Osteocyte (in vitro differentiated cells): ENCODE measurements at places on chromosomes 4 and X.

DNA sequence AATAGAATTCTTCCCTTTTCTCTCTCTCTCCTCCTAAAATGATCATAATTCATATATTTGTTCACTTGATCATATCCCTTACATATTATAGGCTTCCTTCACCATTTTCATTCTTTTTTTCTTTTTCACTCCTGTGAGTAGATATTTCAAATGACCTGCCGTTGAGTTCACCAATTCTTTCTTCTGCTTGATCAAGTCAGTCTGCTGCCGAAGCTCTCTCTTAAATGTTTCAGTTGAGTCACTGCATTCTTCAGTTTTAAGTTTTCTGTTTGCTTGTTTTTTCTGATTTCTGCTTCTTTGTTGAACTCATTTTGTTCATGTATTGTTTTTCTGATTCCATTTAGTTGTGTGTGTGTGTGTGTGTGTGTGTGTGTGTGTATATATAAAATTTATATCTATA lies 354.3 kb downstream of the GPAT3 start:
- DNase-seq, result no peak

GRCh38 chr4:13597604-13598003 lies 29.9 kb downstream of the BOD1L1 start:
- DNase-seq, result no peak

DNA sequence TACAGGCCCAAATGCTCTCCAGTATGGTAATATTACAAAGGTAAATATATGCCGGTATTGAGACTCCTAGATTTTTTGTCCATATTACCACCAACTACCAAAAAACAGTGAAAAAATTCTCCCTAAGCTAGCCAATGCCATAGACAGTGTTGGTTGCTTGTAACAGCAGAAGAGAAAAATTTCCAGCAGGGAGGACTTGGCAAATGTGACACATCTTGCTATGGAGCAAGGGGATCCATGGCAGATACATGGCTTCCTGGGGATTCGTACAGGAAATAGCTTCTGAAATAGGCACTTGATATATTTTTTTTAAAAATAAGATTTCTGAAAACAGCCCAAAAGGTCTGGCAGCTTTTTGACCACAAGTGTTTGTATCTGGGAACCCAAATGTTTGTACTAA lies 14.6 kb downstream of the SLITRK4 start:
- DNase-seq, result no peak

GRCh38 chr4:85741921-85742591 lies 267.1 kb downstream of the ARHGAP24 start:
- DNase-seq, result no peak

DNA sequence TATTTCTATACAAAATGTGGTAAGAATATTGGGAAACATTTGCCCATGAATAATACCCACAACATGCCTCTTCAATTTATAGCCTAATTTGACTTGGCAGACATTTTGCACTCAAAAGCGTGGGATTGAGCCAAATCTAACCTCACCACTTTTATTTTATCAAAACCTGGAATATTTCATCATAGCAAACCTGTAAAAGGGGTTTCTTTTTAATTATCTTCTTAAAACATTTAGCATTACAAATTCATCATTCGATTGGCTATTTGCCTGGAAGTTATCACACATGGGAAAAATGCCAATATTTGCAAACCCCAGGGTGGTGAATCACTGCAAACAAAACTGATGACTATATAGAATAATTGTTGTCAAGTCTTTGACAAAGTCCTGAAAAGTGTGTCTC lies 56.2 kb downstream of the VCX3B start:
- DNase-seq, result no peak
